ENCODE measurements at places on chromosomes 4 and X.

GRCh38 chr4:16253127-16253960 is 27.1 kb upstream of the TAPT1 start:
- DNase-seq, result no peak

DNA sequence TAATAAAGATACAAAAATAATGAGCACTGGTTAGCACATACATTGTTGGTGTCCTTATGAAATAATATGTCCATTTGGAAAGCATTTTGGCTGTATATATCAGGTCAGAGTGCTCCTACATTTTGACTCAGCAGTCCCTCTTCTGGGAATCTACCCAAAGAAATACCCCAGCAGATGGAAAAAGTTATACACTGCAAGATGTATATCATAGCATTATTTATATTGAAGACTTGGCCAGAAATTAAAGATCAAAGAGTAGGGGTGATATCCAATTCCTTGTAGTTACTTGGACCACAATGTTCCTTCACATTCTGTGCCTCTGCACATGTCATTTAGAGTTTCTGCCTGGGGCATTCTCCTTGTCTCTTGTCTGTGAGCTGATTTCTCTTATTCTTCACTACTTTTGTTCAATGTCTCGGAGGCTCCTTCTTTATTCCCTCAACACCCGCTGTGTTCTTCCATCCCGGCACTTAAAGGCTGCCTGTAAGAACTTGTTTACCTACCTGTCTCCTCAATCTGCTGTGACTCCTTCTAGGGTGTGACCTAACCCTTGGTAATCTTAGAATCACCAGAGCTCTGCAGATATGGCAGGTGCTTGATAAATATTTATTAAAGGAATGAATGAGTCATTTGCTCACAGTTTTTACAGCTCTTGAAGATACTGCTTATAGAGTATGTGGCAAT is 3.1 kb upstream of the TSPAN5 start:
- DNase-seq, result no peak

DNA sequence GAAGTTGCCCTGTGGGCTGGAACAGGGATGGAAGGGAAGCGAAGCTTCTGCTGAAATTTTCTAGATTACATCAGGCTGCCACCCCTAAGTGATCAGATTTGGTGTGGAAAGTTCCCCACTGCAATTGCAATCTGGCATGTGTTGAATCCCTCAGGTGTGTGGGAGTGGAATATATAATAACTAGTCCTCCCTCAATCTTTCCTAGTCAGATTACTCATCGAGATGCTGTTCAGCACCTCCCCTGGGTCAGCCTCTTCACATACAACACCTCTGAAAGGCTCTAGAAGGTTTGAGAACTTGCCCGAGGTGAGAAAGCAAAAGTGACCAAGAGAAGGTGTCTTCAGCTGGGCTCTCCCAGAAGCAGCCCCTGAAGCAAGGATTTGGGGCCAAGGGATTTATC is 336.8 kb downstream of the BCOR start:
- no peak for DNase-seq

- no peak for DNase-seq
These were observed 245.8 kb downstream of the ARHGAP24 start for GRCh38 chr4:85720735-85721134.

DNA sequence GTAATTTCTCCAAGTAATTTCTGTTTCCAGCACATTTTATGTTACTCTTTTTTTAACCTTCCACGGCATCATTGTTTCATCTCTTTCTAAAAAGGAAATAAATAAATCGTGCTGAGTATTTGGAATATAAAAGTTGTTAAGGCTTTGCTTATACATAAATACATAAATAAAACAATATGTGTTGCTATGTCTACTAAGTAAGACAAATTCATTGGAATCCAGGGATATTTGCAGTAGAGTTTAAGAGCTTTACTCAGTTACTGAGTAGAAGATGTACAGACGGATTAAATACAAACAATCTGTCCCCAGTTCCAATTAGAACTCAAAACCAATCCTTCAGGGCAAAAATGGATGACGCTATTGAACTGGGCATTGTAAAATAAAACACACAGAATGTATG is 1.4 kb downstream of the ARHGAP24 start:
- DNase-seq, result no peak

Data from NCI-H1436 (cell line).